Stimulated activated CD4-positive, alpha-beta T cell treated with anti-CD3 and anti-CD28 coated beads, Interleukin-2, amount 100 ng/mL, for 24 hours (primary cell): ENCODE measurements at places on chromosomes 6 and 20.

DNA sequence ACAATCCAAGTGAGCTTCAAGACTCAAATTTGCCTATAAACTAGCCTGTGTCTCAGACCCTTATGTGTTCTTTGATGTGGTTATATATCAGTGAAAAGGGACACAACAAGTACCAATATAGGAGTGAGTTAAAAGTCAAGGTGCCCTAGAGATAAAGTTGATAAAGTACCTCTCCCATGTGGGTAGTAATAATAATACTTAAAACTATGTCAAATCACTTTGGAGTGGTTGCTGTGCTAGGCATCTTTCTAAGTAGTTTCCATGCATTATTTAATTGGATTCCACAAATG is 100.4 kb downstream of the BMP5 start:
- no peak for DNase-seq

DNA sequence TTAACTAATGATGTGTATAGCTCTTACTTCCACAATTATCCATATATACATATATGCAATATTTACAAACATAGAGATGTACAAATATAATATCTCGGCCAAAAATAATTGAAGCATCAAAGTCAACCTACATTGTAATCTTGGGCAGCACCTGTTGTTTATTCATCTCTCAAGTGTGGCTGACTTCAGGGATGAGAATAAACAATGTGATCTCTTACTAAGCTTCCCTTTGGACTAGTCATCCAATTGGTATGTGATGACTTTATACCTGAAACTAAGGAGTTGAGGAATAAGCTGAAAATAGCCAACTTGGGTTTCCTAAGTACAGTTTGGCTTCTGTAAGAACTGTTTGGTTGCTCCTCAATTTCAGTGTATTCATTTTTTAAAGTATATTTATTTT is 256.6 kb downstream of the KHDC1L start:
- DNase-seq, result no peak

- DNase-seq, result no peak
Observed at GRCh38 chr6:5486214-5486613, 224.9 kb downstream of the FARS2 start.

- DNase-seq, result no peak
Observed at GRCh38 chr6:134983823-134984222, 33.9 kb upstream of the ALDH8A1 start.

DNA sequence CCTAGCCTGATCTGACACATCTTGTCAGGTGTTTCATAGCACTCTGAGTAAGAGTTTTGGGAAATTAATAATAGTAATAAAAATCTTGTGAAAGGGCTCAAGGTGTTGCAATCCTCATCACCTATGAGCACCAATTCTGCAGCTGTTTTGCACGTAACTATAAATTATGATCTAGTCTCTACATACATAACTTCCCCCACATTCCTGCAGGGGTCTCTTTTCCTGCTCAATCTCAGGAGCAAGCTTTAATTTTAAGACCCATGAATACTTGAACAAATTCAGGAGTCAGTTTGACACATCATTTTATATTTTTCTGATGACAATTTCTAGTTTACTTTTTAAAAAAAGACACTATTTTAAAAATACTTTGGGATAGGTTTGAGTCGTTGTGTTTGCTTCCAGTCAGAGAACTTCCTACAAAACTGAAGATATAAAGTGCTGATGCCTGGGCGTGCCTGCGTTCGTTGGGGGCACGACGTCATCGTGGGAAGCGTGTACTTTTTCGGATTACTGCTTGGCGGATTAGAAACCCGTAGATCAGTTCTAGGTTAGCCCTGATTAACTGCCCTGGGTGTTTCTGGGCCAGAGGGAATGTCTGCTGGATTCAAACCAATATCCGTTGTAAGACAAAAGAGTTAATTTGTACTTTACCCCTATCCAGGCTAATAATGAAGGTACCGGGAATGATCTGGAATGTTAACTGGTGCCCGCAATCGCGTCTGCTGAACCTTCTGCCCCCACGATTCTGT is 1.0 kb upstream of the E2F3 start:
- DNase-seq, result peak; percentile 43

GRCh38 chr20:51511861-51512619 is 30.5 kb downstream of the NFATC2 start:
- DNase-seq, result peak; percentile 49

- no peak for DNase-seq
Observed at GRCh38 chr6:83113258-83113657, 45.8 kb downstream of the DOP1A start.

GRCh38 chr6:85255661-85256060 is 194.2 kb upstream of the NT5E start:
- no peak for DNase-seq

DNA sequence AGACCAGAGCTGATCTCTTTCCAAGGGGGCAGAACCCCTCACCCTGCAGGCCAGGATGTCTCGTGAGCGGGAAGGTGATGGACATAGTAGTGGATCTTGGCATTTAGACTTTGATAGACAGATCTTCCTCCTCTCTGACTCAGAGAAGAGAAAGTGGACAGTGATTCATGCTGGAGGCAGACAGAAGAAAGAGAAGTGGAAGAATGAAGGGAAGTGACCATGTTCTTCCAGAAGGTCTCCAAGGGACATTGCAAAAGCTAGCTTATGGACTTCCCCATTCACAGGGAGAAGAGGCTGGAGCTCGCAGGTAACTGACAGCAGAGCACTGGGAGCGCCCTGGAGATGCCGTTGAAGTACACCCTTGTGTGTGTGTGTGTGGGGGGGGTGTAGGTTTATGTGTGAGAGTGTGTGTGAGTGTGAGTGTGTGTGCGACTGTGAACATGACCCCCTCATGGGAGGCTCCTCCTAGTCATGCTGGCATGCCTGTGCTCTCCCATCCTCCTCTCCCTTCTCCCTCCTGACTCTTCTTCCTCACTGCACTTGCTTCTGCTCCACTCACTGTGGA is 8.0 kb upstream of the RAET1L start:
- no peak for DNase-seq

- DNase-seq, result peak; percentile 78
Observed at GRCh38 chr6:149934249-149935156, 7.3 kb upstream of the ULBP2 start.

- no peak for DNase-seq
Observed at GRCh38 chr6:52491203-52492069, 71.3 kb downstream of the EFHC1 start.

GRCh38 chr6:132969196-132969595 is 154.8 kb downstream of the RPS12 start:
- no peak for DNase-seq

GRCh38 chr20:49832632-49833327 is 20.2 kb downstream of the SLC9A8 start:
- DNase-seq, result no peak

DNA sequence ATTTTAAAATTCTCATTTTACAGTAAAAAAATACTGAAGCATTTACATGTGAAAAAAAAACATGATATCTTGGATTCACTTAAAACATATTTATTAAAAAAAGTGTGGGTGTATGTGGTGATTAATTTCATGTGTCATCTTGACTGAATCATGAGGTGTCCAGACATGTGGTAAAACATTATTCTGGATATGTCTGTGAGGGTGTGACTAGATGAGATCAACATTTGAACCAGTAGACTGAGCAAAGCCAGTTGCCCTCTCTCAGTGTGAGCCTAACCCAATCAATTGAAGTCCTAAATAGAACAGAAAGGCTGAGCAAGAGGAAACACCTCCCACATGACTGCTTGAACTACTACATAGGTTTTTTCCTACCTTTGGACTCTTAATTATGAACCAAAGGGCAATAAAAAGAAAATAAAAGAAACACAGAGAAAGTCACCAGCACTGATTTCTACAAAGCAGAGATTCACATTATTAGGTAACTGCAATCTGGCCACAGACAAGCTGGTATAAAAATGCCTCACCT is 90.5 kb upstream of the VGLL2 start:
- no peak for DNase-seq

DNA sequence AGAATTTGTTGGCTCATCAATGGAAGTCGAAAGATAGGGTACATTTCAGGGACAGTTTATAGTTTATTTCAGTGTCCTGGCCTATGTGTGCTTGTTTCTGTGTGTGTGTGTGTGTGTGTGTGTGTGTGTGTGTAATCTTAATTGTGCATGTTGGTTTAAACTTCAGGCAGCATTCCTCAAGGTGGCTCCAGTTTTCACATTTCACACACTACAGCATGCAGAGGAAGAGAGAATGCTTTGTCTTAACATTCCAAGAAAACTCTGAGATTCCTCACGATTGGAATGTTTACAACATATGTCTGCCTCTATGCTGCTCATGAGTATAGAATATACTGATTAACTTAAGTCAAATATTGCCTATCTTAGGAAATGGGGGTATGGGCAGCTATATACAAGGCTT is 332.6 kb upstream of the EPHA7 start:
- DNase-seq, result no peak

DNA sequence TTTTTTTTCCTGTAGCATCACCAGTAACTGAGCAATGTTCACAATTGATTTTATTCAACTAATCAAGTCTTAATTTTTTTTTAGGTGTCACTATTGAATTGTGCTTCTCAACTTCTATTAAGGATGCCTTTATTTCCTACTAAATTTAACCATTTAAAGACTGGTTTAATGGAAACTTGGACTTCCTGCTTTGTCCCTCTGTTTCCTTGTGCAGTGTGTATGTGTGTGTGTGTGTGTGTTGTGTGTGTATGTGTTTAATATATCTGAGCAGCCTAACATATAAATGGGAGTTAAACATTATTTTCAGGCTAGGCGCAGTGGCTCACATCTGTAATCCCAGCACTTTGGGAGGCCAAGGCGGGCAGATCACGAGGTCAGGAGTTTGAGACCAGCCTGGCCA is 1.8 kb downstream of the SERPINB6 start:
- DNase-seq, result no peak

DNA sequence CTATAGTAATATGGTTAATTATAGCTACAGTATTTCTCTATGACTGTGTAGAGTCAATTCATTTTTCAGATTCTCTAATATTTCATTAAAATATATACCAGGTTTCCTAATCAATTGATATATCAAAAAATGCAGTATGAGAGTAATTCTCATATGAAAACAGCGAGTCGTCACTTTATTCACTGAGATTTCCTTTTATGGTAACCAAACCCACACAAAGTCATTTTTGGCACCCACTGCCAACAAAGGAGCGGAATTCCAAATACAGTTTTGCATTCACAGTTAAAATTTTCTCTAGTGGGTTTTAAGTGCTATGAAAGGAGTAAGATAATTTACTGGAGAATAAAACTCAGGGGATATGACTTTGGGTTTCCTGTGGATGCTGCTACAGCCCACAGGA is 163.8 kb downstream of the HIVEP2 start:
- no peak for DNase-seq

- DNase-seq, result peak; percentile 75
Observed at GRCh38 chr20:60210779-60211617, 252.8 kb downstream of the CDH26 start.

DNA sequence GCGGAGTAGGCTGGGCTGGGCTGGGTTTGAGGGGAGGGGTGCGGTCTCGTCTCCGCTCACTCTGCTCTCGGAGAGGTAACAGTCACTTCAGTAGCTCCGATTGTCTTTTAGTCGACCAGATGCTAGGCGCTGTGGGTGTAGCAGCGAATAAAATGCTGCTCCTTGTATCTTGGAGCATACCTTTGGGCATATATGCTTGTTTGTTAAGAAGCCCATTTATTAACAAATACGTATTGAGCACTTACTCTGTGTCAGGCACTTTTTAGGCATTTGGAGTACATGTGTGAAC is 545 bp downstream of the ACTR5 start:
- DNase-seq, result peak; percentile 62

DNA sequence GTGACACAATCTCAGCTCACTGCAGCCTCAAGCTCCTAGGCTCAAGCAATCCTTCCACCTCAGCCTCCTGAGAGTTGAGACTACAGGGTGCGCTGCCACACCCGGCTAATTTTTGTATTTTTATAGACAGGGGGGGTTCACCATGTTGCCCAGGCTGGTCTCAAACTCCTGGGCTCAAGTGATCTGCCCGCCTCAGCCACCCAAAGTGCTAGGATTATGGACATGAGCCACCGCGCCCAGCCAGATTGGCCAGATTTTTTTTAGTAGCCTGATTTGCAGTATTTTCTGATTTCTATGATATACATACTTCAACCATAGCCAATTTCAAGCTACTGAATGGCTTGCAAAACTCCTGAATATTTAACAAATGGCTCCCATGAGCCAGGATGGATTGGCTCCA is 21.4 kb upstream of the DLGAP4 start:
- DNase-seq, result no peak

DNA sequence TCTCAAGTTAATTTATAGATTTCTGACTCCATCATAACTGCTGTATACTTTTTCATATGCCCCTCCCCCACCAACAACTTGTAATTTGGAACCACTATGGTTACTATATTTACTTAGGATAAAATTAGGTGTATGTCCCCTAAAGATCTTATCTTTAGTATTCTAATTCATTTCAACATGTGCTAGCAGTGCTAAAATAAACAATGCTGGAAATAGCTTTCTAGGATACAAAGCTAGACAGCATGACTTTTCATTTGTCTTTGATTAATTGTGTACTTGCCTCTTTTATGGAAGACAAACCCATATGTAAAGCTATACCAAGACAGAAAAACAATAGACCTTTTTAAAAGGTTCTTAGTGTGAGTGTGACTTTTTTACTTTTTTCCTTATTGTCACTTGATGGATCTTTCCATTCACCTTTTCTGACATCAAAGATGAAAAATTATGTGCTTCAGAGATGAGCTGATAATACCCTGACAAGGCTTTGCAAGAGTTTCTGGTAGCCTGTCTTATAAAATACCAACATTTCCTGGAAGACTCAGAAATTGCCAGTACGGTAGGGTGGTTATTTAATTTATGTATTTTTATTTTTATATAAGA is 31.2 kb upstream of the POPDC3 start:
- no peak for DNase-seq

- DNase-seq, result no peak
Observed at GRCh38 chr20:25259788-25260254, 11.9 kb downstream of the PYGB start.

DNA sequence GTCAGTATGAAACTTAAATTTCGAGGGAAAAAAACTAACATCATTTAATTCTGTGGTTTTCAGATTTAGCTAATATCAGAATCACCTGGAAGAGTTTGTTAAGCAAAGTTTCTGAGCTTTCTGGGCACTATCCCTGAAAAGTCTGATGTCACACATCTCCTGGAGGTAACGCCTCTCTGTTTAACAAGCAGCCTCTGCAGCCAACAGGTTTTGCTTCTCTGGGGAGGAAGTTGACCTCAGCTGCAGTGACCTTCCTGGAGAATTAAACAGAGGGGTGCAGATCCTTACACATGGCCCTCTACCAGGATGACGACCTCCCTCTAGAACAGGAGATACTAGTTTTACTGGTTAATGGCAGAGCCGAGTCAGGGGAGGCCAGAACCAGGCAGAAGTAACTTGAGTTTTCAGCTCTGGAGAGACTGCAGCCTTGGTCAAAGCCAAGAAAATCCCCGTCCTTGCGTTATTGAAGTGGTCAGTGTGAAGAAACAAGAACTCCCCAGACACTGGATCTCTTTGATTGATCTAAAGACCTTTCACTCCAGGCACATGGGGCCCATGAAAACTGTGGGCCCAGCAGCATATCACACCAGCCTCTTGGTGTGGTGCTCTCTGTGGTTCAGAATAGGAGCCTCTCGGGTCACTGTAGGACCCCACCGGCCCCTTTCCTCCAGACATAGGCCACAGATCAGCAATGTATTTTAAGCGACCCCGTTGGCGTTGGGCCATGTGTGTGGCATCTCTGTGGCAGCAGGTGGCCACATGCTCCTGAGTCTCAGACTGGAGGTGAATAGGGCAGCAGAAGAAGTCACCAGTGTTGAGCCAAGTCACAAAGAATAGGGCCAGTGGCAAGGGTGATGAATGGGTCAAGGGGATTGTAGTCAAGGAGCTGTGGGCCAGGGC is 33.4 kb upstream of the CCR6 start:
- DNase-seq, result no peak

- no peak for DNase-seq
Observed at GRCh38 chr6:24936641-24937317, 1.0 kb upstream of the RIPOR2 start.

- no peak for DNase-seq
Observed at GRCh38 chr6:55578537-55579363, at the start of gene HMGCLL1. TSS of gene HMGCLL1 (minus strand) at chr6:55579192. CDS start at chr6:55579055, 137 bp downstream.
